ENCODE measurements at places on chromosomes 2 and 18.

- DNase-seq, result no peak
Measured at GRCh38 chr18:48358868-48359267, 50.3 kb downstream of the ZBTB7C start.

DNA sequence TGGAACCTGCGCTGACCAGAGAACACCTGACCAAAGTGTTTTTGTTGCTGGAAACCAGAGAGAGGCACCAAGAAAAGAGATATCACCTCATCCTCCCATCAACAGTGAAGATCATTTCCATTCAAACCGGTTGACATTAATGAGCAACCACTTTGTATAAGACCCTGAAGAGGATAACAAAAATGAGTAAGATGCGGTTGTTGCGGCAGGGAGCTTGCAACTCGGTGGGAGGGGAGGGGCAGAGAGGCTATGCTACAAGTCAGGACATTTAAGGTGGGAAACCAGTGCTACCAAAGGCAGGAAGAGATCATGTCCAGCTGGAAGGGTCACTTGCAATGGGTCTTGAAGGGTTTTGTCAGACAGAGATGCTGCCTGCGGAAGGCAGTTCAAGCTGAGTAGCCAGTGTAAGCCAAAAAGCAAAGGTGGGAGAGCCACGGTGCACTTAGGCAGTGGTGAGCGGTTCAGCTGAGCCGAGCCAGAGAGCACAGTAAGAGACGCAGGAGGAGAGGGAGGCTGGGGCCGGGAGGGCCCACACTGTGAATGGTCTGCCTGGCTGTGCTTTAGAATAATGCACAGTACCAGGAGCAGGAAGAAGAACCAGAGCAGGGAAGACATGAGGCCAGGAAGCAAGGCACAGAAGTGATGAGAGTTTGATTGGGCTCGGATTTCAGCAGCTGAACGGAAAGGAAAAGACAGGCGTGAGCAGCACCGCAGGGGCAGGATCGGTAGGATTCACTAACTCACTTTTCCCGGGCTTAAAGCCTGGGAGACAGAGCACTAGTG lies 24.4 kb upstream of the DTNB start:
- DNase-seq, result no peak

- no peak for DNase-seq
Measured at GRCh38 chr2:11977766-11978524, 231.5 kb downstream of the LPIN1 start.

- no peak for DNase-seq
Measured at GRCh38 chr2:100124761-100125160, 17.6 kb downstream of the AFF3 start.

DNA sequence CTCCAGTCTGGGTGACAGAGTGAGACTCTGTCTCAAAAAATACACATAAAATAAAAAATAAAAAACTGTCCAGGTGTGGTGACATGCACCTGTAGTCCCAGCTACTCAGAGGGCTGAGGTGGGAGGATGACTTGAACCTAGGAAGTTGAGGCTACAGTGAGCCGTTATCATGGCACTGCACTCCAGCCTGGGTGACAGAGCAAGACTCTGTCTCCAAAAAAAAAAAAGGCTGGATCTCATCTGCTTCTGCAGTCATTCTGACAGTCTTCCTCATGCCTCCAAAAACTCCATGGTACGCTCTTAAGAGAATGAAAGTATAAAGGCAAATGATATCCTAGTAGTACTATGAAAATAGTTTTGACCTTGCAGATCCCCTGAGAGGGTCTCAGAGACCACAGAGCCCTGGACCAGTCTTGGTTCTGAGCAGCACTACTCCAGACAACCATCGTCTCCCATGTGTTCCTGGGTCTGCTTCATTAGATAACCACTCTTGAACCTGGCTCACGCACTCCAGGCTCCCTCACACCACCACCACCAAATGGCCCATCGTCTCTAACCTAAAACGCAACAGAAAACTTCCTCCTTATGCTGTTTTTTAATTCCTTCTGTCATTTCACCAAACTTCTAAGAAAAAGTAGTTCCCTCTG lies 26.0 kb downstream of the SPIRE1 start:
- no peak for DNase-seq

DNA sequence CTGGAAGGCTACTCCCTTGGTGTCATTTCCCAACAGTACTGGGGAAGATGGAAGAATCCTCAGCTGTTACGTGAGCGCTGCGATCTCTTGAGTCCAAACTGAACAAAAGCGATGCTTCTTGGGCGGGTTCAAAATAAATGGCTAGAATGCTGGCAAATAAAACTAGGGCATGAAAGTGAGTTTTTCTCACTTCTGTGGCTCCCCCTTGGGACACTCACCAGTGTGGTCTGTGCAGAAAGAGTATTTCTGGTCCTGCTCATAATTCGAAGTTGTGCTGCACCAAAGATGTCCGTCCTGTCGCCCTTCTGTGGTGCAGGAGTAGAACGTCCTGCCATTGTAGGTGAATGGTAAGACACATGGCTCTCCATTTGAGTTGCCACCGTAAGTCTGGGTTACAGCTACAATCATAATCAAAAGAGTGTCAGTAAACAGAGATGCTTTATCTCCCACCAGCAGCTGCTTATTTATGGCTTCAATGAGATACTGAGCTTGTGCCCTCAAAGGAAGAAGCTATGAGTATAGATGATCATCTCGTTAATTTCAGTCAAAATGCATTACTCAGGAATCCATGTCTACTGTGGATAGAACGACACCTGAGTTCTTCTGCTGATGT lies 11.8 kb downstream of the FN1 start:
- no peak for DNase-seq

- no peak for DNase-seq
Measured at GRCh38 chr2:190875891-190876290, 4.7 kb upstream of the GLS start.

GRCh38 chr18:29271501-29271900 lies 1094.6 kb upstream of the CDH2 start:
- DNase-seq, result no peak

DNA sequence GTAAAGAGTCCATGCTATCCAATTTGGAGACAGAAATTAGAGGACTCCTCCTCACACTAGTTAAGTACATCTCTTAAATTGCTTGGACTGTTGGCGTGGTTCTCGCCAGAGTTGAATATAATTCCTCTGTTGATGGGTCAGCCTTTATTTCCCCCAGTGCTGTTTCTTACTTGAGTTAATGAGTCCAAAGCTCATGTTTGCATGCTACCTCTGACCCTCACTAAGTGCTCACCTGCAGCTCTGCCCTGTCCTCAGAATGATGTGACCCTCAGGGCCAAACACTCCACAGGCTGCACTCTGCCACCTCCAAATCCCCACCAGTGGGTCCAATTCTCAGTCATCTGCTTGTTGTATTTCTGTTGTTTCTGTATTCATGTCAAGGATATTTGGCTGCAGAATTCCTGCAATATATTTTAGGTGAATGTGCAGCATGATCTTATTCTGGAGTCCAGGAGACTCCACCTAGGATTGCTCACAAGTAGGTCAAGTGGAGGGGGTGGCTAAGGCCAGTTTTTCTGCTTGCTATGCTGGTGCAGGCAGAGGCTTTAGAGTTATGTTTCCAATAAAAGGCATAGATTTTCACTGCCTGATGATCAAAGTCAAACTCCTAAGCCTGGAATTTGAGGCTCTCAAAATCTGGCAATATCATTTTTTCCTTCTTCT lies 37.8 kb downstream of the RDH14 start:
- no peak for DNase-seq

GRCh38 chr18:12651651-12652050 lies 6.3 kb downstream of the SPIRE1 start:
- DNase-seq, result no peak

GRCh38 chr2:168471163-168471475 lies 15.0 kb downstream of the CERS6 start:
- DNase-seq, result no peak

DNA sequence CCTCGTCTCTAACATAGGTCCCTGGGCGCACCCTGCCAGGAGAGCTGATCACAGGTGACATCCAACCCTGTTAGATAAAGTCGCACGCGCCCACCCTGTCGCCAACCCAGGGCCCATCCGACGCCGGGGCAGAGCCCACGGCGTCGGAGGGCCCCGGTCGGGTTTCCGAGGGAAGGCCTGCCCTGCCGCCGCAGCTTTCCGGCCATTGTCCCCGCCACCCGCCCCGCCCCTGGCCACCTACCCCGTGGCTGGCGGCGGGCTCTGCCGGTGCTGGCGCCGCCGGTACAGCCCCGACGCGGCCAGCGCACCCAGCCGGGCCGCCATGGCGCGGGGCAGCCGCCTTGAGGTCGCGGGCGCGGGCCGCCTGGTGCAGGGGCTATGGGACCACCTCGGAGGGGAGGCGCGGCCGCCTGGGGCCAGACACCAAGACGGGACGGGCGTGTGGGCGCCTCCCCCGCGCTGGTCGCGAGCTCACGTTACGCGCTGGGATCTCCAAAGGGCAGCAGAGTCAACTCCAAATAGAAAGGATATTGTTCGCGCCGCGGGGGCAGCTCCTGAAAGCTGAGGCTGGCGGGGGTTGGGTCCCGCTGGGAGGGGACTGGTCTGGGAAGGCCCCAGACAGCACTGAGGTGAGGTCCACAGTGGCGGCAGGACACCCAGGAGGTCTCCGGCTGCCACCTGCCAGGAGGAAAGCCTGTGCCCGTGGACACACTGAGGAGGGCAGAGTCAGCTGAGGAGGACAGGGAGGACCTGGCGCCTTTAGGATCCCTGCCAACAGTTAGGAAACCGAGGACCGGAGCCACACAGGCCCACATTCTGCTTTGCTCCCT lies 11.1 kb downstream of the LIMS2 start:
- no peak for DNase-seq

DNA sequence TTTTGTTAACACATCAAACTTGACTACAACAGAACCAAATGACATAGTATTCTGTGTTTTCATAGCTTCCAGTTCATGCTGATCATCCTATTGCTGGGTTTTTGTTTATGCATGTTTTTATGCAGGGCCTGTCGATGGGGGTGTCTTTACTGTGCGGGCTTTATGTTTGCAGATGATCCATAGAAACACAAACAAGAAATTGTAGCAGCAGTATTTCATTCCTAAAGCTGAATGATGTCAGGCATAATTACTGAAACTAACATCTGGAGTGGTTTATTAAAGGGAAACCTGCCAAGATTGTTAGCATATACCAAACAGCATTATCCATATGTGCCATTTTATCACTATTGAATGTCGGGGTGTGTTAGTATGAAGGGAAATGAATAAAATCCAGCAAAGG lies 129.7 kb downstream of the PTPRM start:
- no peak for DNase-seq

DNA sequence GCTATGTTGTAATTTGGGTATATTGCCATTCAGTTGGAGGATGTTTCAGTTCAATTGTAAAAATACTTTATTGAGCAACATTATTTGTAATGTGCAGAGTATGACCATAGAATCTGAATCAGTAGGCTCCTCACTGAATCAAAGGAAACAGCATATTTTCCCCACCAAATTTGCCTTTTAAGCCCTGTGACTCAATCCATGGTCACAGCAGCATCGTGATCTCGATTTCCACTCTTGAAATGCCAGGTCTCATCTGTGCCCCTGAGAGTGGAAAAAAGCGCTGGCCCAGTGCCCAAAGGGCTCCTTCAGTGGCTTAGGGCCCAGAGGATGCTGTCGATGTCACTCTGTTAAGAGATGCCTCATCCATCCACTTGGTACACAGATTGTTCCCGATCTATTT lies 57.5 kb downstream of the FHOD3 start:
- DNase-seq, result no peak

DNA sequence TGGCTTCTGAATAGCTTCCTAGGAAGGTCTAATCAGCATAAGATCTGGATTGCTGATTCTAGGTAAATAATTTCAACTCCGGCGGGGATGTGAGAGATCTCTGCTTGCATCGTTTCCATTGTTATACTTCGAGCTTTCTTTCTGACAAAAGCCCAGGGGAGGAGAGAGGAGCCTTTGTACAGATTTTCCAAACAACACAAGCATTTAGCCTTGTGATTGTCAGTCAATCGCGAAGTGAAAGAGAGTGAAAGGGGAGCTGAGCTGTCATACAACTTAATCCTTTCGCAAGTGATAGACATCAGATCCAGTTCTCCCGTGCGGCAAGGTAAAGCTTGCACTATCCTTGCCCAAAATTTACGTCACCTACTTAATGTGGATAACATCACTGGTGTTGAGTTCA lies 26.2 kb downstream of the RALB start:
- no peak for DNase-seq

DNA sequence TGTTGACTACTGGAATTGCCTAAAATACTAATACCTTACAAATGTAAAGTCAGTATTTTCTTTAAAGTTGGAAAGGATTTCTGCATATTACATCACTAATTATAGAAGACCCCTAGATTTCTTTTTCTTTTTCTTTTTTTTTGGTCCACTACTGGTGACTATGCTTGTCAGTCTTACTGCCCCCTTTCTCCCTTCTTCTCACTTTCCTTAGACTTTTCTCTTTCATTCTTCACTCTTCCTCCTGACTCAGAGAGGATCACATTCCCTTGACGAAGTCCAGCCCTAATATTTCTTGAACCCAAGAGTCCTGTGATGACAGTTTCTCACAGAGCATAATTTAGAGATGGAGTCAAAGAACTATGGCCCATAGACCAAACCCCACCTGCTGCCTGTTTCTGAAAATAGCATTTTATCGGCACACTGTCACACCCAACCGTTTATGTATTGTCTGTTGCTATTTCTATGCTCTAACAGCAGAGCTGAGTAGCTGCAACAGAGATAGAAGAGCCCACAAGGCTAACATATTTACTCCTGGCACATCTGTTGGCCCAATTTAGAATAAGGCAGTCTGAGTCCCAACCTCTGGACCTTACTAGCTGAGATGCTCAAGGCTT lies 40.6 kb upstream of the RIOK3 start:
- DNase-seq, result no peak

- no peak for DNase-seq
Measured at GRCh38 chr2:69983392-69983966, 22.0 kb upstream of the ASPRV1 start.

- DNase-seq, result no peak
Measured at GRCh38 chr2:177255227-177255601, 9.3 kb downstream of the NFE2L2 start.

DNA sequence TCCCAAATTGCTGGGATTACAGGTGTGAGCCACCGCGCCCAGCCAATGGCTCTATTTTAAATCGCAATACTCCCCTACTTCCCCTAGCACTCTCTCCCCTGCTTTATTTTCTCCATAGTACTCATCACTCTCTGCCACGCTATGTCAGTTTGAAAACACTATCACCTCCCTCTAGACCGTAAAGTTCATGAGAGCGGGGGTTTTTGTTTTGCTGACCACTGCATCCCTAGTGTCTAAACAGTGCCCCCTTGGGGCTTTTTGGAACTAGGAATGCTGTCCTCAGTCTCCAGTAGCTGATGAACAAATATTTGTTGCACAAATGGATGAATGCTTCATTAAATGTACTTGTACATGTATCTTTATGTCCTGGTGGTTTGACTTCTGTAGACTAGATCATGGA lies 44.1 kb downstream of the ATOH8 start:
- no peak for DNase-seq

Data from kidney epithelial cell (primary cell).